ENCODE measurements at places on chromosomes 2 and 18. TPM values are rescaled to one million over a fixed set of nuclear protein-coding genes. Genes with fewer than 3 reads are reported as not detected.
A peak's percentile ranks its signal among the peaks of the same experiment; 100 is the strongest.

DNA sequence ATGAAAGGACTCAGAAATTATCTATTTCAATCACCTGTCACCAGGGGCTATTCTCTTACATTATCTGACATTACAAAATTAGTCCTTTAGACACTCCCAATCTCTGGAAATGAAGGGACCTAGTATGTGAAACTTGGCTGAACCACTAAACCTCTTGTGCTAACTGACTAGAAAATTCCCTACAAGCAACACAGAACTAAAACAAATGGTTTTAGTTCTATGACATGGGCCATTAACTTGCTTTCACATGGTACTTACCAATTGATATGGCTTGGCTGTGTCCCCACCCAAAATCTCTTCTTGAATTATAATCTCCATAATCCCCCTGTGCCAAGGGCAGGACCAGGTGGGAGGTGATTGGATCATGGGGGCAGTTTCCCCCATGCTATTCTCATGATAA lies 16.6 kb downstream of the SERPINE2 start:
- no peak overlapping the region for H3K27ac ChIP-seq
- no peaks in the 10 kb centered on the region for H3K27me3 ChIP-seq
- no peaks in the 10 kb centered on the region for H3K4me1 ChIP-seq
- no peaks in the 10 kb centered on the region for H3K36me3 ChIP-seq
- no peak for DNase-seq

DNA sequence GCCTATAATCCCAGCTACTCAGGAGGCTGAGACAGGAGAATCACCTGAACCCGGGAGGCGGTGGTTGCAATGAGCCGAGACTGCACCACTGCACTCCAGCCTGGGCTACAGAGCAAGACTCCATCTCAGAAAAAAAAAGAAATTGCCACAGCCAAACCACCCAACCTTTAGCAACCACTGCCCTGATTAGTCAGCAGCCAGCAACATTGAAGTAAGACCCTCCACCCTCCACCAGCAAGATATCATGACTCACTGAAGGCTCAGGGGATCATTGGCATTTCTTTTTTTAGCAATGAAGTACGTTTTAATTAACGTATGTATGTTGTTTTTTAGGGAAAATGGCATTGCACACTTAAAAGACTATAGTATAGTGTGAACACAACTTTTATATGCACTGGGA lies 349.1 kb upstream of the ACVR2A start:
- DNase-seq: no peak
- H3K27ac ChIP-seq: no peak overlapping the region
- no peak overlapping the region for H3K4me3 ChIP-seq
- no peaks in the 10 kb centered on the region for H3K27me3 ChIP-seq
- no peaks in the 10 kb centered on the region for H3K4me1 ChIP-seq

DNA sequence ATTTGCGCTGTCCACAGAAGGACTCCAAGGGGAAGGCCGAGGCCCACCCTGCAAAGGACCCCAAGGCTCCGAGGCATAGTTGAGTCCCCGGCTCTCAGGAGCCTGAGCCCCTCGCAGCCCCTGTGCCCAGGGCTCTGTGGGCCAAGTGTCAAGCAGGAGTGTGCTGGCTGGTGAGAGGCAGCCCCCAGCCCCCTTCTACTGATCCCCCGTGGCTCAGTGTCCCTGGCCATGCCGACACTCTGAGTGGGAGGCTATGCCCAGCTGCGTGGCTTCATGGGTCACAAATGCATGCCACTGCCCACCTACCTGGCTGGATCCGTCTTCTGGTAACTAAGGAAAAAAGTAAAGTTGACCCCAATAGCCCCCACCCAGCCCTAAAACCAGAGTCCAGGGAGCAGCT lies 172.7 kb downstream of the TNS1 start:
- peaks cover 79% of the 10 kb centered on the region for H3K4me1 ChIP-seq
- no peak for DNase-seq
- peaks cover 72% of the 10 kb centered on the region for H3K36me3 ChIP-seq
- H3K27me3 ChIP-seq: no peaks in the 10 kb centered on the region
- peak overlapping the region; percentile 13 for H3K27ac ChIP-seq
- H3K4me3 ChIP-seq: no peak overlapping the region

- peaks cover 9% of the 10 kb centered on the region for H3K36me3 ChIP-seq
- no peak for DNase-seq
- H3K27ac ChIP-seq: no peak overlapping the region
- H3K4me3 ChIP-seq: no peak overlapping the region
- H3K4me1 ChIP-seq: no peaks in the 10 kb centered on the region
- no peaks in the 10 kb centered on the region for H3K27me3 ChIP-seq
Observed at GRCh38 chr2:86049529-86049928, 56.2 kb downstream of the POLR1A start.

- no peaks in the 10 kb centered on the region for H3K4me1 ChIP-seq
- H3K27me3 ChIP-seq: no peaks in the 10 kb centered on the region
- H3K27ac ChIP-seq: no peak overlapping the region
Observed at GRCh38 chr2:202184557-202184956, 53.8 kb downstream of the SUMO1 start.

- no peaks in the 10 kb centered on the region for H3K36me3 ChIP-seq
- peaks cover 3% of the 10 kb centered on the region for H3K4me1 ChIP-seq
- H3K4me3 ChIP-seq: no peak overlapping the region
- DNase-seq: no peak
Observed at GRCh38 chr2:72037261-72037666, 110.4 kb downstream of the CYP26B1 start.

DNA sequence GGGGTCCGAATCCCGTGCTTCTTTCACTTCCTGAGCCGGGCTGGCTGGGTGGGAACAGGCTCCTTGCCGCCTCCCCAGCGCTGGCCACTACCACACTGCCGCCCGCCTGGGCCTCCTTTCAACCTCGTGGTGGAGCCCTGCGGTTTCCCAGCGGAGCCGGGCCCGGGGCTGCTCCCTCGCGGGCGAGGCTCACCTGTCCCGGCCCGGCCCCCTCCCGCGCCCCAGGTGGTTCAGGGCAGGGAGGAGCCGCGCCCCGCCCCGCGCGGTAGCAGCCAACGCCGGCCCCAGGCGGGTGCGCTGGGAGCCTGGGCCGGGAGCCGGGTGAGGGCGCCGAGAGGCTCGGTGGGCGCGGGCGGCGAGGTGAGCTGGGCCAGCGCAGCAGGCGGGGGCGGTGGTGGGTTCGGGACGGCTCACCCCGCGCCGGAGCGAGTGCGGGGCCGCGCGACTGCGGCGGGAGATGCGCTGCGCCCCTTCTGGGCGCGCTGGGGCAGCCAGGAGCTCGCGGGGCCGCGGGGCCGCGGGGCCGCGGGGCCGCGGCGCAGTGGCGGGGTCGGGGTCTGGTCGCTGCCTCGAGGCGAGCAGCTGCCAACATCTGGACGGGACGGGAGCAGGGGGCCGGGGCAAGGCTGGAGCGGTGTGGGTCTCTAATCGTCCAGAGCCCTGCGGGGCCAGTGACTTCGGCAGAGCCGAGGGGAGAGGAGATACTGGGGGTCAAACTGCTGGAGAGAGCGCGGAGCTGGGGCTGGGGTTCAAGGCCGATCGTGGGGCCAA lies at the start of gene LYPD6B:
LYPD6B (plus strand) TSS at position 258 of the 771 bp plus-strand sequence. CDS start 92,250 bp downstream, outside the sequence.
- H3K36me3 ChIP-seq: no peaks in the 10 kb centered on the region
- peaks cover 39% of the 10 kb centered on the region for H3K27me3 ChIP-seq
- peaks cover 21% of the 10 kb centered on the region for H3K4me1 ChIP-seq
- DNase-seq: no peak

SERPINB7 gene
- total RNA-seq: 1.1 TPM

UGT1A3 gene
- 3.7 TPM for total RNA-seq

All from esophagus squamous epithelium (tissue), 5 donors.